ENCODE measurements at places on chromosomes 6 and 20. TPM values are rescaled to one million over a fixed set of nuclear protein-coding genes. Genes with fewer than 3 reads are reported as not detected.

FOXF2 gene
- 66.6 TPM for total RNA-seq

FAM83C gene
- total RNA-seq: not detected

FBXO9 gene
- 95.5 TPM for total RNA-seq

TAAR5 gene
- not detected for total RNA-seq

GRCh38 chr6:31383149-31383548, 20.2 kb upstream of the MICA start:
- H3K27ac ChIP-seq: no peak overlapping the region
- H3K4me3 ChIP-seq: no peak overlapping the region
- no peaks in the 10 kb centered on the region for H3K36me3 ChIP-seq

DNA sequence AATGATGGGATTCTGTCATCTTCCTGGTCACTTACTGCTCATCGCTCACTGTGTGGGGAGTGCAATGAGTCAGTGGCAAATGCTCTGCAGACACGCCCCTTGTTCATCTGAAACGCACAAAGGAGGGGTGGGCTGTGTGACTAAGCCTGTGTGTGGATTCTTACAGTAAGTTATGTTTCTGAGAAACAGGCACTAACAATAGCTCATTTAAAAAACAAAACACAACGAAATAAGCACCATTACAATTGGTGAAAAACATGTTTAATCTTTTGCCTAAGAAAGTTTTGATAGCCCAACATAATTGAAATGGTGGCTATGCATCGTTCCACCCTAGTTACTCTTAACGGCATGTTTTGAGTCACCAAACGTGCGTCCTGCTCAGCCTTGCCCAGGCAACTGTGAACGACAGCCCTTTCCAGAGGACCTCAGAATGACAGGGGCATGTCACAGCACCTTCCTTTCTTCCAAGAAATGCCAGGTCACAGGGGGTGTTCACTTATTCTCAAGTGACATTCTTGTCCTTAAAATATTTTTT, 118.4 kb upstream of the SGK1 start:
- no peak overlapping the region for H3K27ac ChIP-seq
- H3K4me1 ChIP-seq: no peaks in the 10 kb centered on the region
- no peak for DNase-seq
- H3K27me3 ChIP-seq: no peaks in the 10 kb centered on the region
- H3K36me3 ChIP-seq: no peaks in the 10 kb centered on the region
- no peak overlapping the region for H3K4me3 ChIP-seq

DNA sequence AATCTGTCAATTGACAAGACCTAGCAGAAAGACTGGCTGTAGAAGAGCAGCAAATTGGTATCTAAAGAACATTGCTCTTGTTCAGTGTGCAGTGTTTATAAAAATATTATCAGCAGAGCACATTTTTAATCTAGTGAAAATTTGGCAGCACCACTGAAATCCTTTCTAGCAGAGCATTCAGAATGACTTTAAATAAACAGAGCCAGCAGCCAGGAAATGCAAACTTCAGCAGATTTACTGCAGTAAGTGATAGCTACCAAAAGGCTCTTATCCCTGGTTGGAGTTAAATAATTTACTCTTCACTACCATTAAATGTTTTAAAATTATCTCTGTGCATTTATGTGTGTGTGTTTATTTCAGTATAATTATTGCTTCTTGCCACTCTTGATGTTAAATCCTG, 590.9 kb upstream of the CITED2 start:
- H3K36me3 ChIP-seq: no peaks in the 10 kb centered on the region
- H3K4me3 ChIP-seq: no peak overlapping the region
- DNase-seq: no peak
- H3K27me3 ChIP-seq: no peaks in the 10 kb centered on the region
- H3K4me1 ChIP-seq: no peaks in the 10 kb centered on the region

- DNase-seq: no peak
- no peak overlapping the region for H3K4me3 ChIP-seq
- H3K4me1 ChIP-seq: peaks cover 52% of the 10 kb centered on the region
Observed at GRCh38 chr6:143744551-143745165, 66.9 kb downstream of the PHACTR2 start.

GRCh38 chr6:25217302-25217701, 61.9 kb upstream of the CARMIL1 start:
- no peaks in the 10 kb centered on the region for H3K27me3 ChIP-seq
- no peaks in the 10 kb centered on the region for H3K4me1 ChIP-seq
- H3K27ac ChIP-seq: no peak overlapping the region
- H3K4me3 ChIP-seq: no peak overlapping the region
- no peak for DNase-seq
- no peaks in the 10 kb centered on the region for H3K36me3 ChIP-seq

DNA sequence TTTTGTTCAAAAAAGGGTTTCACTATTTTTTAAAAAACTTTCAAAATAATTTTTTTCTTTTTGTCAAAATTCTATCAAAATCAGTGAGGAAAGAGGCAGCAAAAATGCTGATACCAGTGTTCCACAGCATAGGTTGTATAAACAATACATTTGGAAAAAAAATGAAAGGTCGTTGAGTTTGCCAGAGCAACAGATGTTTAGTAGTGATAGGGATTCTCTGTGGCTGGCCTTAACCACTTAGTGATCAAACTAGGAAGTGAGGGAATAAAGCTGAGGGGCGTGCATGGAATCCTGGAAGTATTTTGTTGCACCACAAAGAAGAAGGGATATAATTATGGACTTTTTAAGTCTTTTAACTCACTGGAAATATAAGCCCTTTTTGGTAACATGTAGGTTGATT, 555.3 kb upstream of the CHD6 start:
- no peak overlapping the region for H3K27ac ChIP-seq
- no peaks in the 10 kb centered on the region for H3K4me1 ChIP-seq
- no peak overlapping the region for H3K4me3 ChIP-seq
- H3K36me3 ChIP-seq: no peaks in the 10 kb centered on the region
- no peaks in the 10 kb centered on the region for H3K27me3 ChIP-seq
- no peak for DNase-seq

- H3K36me3 ChIP-seq: no peaks in the 10 kb centered on the region
- no peak overlapping the region for H3K4me3 ChIP-seq
- no peak for DNase-seq
- no peak overlapping the region for H3K27ac ChIP-seq
- H3K27me3 ChIP-seq: no peaks in the 10 kb centered on the region
Observed at GRCh38 chr6:150203871-150204545, 61.2 kb downstream of the PPP1R14C start.

- H3K27ac ChIP-seq: no peak overlapping the region
Observed at GRCh38 chr20:53243152-53243551, 271.0 kb downstream of the TSHZ2 start.

DNA sequence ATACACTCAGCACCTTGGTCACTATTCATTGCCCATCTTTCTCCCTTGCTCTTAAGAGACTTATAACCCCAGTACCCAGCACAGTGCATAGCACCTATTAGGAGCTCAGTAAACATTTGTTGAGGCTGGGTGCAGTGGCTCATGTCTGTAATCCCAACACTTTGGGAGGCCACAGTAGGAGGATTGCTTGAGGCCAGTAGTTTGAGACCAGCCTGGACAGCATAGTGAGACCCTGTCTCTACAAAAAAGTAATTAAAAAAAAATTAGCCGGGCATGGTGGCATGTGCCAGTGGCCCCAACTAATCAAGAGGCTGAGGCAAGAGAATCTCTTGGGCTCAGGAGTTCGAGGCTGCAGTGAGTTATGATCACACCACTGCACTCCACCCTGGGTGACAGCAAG, 8.2 kb upstream of the EIF2S2 start:
- no peaks in the 10 kb centered on the region for H3K4me1 ChIP-seq
- H3K27me3 ChIP-seq: no peaks in the 10 kb centered on the region
- H3K4me3 ChIP-seq: no peak overlapping the region
- DNase-seq: no peak

DNA sequence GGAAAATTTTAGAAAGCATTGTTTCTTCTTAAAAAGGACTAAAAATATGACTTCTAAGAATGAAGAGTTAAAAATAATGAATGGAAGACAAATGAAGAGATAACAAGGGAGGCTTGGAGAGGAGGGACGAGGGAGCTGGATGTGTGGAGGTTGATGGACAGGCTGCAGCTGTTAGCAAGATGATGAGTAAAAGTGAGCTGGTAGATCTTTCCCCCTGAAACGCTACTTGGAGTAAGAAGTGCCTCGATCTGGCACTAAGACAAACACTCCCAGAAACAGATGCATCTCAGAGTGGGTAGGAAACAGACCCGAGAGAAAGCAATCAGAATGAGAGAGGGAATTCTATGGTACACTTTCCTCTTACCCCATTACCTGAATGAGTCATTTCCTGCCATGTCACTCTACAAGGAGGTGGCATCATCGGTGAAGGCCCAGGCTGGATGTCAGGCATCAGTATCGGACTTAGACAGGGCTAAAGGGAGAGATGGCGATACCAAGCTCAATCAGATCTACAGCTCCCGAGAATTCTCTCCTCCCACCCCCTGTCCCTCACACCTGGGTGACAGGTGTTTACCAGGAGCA, 154.1 kb upstream of the BMP2 start:
- H3K4me3 ChIP-seq: no peak overlapping the region
- no peaks in the 10 kb centered on the region for H3K36me3 ChIP-seq
- no peak for DNase-seq
- H3K4me1 ChIP-seq: no peaks in the 10 kb centered on the region

DNA sequence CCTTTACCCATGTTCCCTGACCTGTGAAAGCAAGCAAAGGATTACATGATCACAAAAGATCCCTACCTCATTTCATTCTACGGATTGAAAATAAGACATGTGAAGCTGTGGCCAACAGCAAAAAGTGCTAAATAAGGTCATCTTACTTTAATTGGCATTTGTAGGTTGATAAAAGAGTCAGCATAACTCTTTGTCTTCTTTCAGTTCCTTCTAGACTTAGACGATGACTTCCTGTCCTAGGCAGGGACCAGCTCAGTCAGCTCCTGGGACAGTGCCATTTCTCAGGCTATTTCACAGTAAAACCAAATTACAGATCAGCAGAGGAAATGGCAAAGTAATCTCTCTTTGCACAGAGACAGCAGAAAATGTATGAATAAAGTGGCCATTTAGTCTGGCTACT, 480.7 kb downstream of the RFPL4B start:
- no peaks in the 10 kb centered on the region for H3K4me1 ChIP-seq
- DNase-seq: no peak
- H3K27me3 ChIP-seq: no peaks in the 10 kb centered on the region

DNA sequence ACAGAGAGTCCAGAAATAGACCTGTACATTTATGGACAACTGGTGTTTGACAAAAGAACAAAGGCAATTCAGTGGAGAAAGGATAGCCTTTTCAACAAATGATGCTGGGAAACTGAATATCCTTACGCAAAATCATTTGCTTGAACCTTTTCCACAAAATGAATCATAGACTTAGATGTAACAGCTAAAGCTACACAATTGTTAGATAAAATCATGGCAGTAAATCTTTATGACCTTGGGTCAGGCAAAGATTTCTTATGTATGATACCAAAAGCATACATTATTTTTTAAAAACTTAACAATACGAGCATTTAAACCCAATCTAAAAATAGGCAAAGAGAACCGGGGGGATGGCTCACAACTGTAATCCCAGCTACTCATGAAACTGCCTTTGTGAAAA, 73.5 kb upstream of the DST start:
- no peaks in the 10 kb centered on the region for H3K27me3 ChIP-seq
- DNase-seq: no peak
- no peaks in the 10 kb centered on the region for H3K36me3 ChIP-seq
- no peak overlapping the region for H3K27ac ChIP-seq
- H3K4me3 ChIP-seq: no peak overlapping the region

- peaks cover 47% of the 10 kb centered on the region for H3K4me1 ChIP-seq
- peak overlapping the region; percentile 7 for H3K27ac ChIP-seq
- no peak for DNase-seq
Observed at GRCh38 chr6:111687652-111688051, 82.0 kb upstream of the TRAF3IP2 start.

DNA sequence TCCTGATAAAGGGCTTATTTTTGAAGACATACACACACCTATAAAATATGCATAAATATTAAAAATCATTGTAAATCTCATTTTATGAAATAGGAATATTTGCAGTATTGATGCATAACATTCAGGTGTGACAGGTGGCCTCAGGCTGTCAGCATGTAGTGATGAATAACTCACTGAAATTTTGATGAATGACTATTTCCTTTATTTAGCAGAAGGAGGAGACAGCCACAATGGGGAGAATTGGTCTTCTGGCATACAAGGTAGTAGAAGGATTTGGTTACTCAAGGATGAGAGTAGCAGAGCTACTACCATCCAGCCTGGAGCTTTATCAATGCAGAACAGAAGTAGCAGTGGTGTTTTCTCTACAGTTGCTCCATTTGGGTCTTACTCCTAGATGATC, 47.2 kb downstream of the RGS17 start:
- H3K4me3 ChIP-seq: no peak overlapping the region
- DNase-seq: no peak
- no peaks in the 10 kb centered on the region for H3K27me3 ChIP-seq
- H3K4me1 ChIP-seq: no peaks in the 10 kb centered on the region
- no peak overlapping the region for H3K27ac ChIP-seq

DNA sequence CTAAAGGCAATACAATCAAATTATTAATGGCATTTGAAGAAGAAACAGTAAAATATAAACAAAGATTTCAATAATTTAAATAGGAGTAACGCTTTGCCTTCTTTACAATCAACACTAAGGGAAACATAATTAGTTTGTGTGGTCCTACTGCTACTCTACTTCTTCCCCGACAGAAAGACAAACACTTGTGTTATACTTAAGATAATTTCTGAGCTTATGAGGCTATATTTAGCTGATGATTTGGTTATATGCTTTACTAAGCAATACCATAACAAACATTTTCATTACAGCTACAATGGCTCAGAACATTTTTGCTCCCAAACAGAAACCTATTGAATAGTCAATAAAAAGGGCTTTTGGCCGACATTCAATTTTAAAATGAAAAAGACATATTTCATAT, 1217.2 kb upstream of the GJE1 start:
- no peaks in the 10 kb centered on the region for H3K36me3 ChIP-seq
- H3K4me3 ChIP-seq: no peak overlapping the region
- H3K27ac ChIP-seq: no peak overlapping the region
- DNase-seq: no peak
- H3K27me3 ChIP-seq: no peaks in the 10 kb centered on the region
- H3K4me1 ChIP-seq: peaks cover 5% of the 10 kb centered on the region

DNA sequence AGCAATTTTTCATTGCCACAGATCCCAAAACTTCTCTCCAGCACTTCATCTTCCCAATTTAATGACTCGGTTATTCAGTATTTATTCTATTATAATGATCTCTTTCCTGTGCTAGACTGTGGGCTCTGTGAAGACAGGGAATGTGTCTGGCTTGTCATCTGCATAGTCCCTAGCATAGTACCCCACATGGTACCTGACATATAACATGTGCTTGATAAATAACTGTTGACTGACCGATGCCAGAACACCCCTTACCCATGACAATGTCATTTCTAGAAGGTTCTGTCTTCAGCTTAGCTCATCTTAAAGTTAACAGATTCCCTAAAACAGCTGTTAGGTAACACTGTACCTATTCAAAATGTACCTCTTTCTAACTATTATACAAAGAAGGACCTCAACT, 3.6 kb downstream of the PXMP4 start:
- H3K27ac ChIP-seq: no peak overlapping the region
- no peak for DNase-seq
- no peaks in the 10 kb centered on the region for H3K27me3 ChIP-seq
- H3K4me3 ChIP-seq: no peak overlapping the region
- H3K4me1 ChIP-seq: peaks cover 11% of the 10 kb centered on the region
